NCI-H526 (cell line): ENCODE measurements at places on chromosomes 4 and X.

GRCh38 chr4:151644622-151645021, 116.2 kb downstream of the GATB start:
- DNase-seq = peak; percentile 17

GRCh38 chrX:56788229-56788628, 59.2 kb downstream of the NBDY start:
- no peak for DNase-seq

- no peak for DNase-seq
Observed at GRCh38 chr4:32254216-32254615, 1534.0 kb downstream of the PCDH7 start.

DNA sequence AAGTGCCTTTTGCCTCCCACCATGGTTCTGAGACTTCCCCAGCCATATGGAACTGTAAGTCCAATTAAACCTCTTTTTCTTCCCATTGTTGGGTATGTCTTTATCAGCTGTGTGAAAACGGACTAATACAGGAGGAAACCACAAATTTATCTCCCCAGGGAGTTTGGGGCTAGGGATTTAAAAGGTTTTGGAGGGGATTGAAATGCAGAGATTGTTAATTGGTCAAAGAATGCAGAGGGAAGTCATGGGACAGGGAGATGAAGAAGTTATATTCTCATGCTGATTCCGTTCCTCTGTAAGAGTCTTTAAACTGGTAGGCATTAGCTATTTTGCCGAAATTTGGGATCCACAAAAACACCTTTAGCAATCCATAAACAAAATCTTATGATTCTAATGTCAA, 57.9 kb downstream of the TKTL2 start:
- DNase-seq = no peak

DNA sequence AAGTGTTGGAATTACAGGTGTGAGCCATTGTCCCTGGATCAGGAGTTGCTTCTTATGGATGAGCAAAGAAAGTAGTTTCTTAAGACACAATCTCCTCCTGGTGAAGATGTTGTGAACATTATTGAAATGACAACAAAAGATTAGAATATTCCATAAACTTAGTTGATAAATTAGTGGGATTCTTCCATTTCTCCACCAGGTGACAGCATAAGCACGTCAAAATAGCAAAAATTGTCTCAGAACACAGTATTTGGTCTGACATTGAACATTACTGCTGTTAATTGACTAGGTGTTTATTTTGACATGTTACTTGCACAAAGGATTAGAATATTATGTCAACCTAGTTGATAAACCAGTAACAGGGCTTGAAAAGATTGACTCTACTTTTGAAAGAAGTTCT, 21.6 kb downstream of the CLDN34 start:
- no peak for DNase-seq

DNA sequence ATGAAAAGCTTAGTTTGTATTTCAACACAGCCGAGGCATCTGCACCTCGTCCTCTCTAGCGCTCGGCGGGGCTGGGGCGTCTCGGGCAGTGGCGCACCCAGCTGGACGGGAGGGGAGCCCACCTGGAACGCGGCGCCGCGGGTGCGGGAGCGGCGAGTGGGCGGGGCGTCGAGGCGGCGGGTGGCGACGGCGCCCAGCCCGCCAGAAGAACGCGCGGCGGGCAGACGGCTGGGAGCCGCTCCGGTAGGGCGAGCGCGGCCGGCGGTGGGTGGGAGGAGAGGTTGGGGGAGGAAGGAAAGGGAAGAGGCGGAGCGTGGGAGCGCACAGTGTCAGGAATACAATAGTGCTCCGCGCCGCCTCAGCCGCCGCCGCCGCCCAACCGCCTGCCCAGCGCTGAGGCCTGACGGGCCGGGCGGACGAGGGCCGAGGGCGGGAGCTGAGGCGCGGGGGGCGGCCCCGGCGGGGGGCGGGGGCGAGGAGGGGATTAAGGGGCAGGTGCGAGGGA, at the start of gene JADE3:
JADE3 (plus strand) TSS at position 324 of the 505 bp plus-strand sequence. CDS start 72,474 bp downstream, outside the sequence.
- DNase-seq = peak; percentile 54

DNA sequence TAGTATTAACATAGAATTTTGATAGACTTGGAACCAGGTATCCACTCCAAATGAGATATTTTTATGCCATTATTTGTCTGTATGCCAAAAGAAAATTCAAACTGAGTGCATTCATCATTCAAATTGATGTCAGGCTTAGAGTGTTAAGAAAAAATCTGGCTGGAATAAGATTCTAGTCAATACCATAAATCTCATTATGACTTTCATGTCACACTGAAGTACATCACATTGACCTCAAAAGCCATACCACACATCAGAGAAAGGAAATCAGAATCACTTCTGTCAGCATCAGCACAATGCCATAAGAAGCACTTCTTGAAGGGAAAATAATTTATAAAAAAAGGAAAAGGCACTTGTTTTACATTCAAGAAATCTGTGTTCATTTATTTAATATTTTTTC, 119.0 kb upstream of the BMP3 start:
- DNase-seq = no peak

GRCh38 chr4:158610790-158611189, 60.9 kb downstream of the C4orf46 start:
- DNase-seq = no peak

DNA sequence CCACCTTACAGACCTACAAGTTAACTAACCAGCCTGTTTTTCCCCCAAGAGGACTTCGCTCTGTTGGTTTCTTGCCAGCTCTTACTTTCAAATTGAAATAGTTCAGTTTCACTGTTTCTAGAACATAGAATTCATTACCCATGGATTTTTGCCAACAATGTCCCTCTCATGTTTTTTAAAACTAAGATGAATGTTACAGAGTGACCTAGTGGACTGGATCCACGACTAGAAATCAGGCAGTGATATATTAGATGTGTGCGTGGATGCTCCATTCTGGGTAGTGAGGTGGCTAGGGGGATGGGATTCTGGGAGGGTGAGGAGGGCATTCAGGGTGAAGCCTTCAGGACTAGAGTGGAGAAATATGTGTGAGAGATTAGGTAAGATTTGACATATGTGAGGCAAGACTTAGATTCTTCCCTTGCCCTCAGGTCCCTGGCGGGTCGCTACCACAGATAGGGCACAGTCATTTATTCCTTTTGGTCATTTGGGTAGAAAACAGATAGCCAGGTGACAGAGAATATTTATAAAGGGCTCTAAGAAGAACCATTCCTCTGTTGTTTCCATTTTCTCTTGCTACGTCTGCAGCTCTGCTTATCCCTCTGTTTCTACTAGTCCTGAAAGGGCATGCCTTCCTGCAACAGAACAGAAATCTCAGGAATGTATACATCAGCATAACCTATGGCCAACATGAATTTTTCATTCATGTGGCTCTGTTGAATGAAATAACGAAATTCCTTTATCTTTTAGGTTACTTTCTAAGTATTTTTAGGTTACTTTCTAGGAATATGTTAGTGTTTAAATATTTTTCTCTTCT, 15.4 kb upstream of the JADE1 start:
- no peak for DNase-seq

DNA sequence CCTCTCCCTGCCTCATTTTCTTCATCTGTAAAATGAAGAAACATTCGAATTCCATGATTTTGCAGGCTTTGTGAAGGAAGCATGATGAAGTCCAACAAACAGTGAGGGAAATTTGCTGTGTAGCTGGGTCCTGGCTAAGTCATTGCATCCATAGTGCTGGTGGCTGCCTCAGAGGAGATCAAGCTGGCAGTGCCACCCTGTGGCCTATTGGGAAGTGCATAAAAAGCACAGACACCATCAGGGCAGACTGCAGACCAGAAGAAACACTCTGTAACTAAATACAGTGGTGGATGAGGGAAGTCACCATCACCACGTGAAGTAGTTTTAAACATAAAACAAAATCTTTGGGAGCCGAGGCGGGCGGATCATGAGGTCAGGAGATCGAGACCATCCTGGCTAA, 40.7 kb upstream of the DDX3X start:
- DNase-seq = peak; percentile 17

GRCh38 chr4:149972407-149972806, 105.8 kb upstream of the DCLK2 start:
- no peak for DNase-seq

DNA sequence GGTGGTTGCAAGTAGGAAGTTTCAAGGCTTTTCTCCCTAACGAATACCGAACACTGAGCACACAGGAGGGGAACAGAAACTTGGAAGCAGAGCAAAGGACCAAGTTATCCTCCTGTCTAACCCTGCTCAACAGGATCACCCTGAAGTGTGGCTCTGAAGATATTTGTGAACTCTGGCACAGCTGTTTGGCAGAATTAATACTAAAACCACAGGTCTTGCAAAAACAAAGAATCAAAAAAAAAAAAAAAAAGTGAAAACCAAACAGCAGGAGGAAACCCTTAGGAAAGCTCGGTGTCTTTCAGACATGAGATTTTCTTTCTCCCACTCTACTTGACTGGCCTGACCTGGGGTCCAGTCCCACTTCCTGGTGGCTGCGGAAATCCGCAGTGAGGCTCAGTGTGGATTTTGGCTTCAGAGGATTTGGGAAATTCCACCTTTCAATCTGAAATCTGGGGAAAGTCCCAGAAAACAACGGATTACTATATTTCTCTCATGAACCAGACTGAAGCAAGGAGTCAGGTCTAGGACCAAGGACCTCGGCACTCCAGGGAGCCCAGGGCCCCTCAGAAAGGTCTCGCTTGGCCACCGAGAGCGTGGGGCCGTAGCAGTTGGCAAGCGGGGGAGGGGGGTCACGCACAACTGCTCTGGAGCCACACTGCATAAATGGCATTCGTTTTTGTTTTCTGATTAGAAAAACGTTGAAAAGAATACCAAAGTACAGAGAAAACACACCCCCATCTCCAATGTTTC, 867 bp downstream of the TIFA start:
- peak; percentile 31 for DNase-seq

GRCh38 chrX:104864296-104864695, 298.3 kb downstream of the IL1RAPL2 start:
- no peak for DNase-seq
